ENCODE measurements at places on chromosomes 3 and 15.

DNA sequence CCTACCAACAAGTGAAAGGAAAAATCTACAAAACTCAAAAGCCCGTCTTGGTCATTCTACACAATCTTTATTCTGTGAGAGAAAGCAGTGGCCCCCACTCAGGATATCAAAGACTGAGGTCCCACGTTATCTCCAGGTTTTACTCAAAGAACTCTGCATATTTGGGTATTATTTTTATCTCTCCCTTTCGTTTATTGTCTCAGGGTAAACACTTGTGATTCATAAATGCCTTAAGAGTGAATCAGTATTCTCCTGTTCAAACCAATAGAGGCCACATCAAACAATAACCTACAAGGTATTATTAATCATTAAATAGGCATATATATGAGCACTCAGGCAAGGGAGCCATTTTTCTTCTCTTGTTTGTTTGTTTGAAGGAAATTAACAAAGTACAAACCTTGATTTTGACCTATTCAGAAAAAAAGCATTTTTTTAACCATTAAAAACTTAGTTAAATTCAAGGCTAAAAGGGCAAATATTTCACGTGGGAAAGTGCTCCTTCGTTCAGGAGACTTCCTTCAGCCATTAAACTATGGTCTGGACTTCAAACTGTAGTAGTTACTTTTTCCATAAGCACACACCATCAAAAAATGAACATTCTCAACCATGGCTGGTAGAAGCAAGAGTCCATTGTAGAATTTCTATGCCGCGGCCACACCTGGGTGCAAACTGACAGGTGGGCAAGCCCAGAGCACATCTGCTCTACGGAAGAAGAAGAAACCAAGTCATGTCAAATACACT is 13.9 kb upstream of the HES1 start:
- peak; percentile 32 for DNase-seq

- DNase-seq: no peak
These were observed 62.5 kb upstream of the EPHB3 start for GRCh38 chr3:184498986-184499606.

DNA sequence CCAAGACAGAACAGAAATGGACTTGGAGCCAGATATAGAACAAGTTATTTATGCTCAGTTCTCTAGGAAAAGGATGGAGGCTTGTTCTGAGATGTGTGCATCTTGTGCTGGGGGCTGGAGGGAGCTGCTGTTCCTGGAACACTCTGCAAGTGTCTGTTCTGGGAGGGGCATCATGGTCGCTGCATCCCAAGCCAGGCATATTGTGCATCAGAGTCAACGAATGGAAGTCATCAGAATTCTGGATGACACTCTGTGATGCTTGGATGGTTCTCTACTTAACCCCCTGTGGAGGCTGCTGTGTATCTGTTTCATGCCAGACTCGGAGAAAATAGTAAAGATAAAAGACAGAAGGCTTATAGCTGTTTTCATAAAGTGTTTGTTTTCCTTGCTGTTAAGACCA is 34.7 kb downstream of the RPL22L1 start:
- no peak for DNase-seq

- DNase-seq: no peak
These were observed 175.7 kb downstream of the TMEM108 start for GRCh38 chr3:133213937-133214336.

- DNase-seq: no peak
These were observed 33.0 kb upstream of the ABHD17C start for GRCh38 chr15:80662129-80662528.

DNA sequence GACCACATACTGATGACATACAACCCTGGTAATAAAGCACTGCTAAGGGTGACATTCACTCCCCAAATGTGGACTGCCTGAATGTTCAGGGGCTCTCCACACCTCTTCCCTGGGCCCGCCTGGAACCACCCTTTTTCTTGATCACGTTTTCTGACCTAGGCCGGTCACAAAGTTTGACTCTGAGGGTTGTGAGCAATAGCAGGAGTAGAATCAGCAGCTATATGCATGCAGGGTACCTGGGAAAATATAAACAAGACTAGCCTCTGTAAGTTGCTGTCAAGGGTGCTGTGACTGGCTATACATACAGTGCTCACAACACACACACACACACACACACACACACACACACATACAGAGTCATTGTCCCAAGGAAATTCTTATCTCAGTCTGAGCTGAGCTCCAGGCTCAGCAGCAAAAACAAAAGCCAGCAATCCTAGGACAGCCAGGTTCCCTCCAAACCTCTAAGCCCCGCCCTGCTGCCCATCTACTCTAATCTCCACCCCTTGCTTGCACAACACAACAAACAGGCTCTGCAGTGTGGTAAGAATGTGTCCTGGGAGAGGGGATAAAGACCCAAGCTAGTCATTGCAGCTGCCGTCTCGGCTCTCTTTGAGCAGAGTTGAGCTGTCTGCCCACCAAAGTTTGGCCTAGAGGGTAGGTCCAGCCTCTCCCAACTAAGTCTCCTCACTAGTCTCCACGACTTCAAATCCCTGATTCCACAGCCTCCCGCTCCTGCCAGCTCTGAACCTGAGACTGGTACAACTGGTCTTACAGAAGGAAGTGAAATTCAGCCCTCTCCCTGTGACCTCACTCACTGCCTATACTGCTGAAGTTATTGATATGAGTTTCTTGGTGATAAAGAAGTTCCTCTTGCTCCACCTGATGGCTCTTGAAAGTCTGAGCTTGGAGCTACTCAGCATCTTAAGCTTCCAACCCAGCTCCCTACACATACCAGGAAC is 2.2 kb downstream of the BMF start:
- peak; percentile 40 for DNase-seq

- DNase-seq: no peak
These were observed 13.9 kb downstream of the COPG1 start for GRCh38 chr3:129263161-129263910.

GRCh38 chr3:65837604-65838003 is 201.1 kb downstream of the MAGI1 start:
- no peak for DNase-seq

GRCh38 chr15:81336568-81336967 is 12.6 kb upstream of the STARD5 start:
- DNase-seq: peak; percentile 33

DNA sequence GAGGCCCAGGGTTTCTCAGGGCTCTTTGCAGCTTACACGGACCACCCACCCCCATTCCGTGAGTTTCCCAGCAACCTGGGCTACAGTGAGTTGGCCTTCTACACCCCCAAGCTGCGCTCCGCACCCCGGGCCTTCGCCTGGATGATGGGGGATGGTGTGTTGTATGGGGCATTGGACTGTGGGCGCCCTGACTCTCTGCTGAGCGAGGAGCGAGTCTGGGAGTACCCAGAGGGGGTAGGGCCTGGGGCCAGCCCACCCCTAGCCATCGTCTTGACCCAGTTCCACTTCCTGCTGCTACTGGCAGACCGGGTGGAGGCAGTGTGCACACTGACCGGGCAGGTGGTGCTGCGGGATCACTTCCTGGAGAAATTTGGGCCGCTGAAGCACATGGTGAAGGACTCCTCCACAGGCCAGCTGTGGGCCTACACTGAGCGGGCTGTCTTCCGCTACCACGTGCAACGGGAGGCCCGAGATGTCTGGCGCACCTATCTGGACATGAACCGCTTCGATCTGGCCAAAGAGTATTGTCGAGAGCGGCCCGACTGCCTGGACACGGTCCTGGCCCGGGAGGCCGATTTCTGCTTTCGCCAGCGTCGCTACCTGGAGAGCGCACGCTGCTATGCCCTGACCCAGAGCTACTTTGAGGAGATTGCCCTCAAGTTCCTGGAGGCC is 5.4 kb downstream of the VPS18 start:
- no peak for DNase-seq

DNA sequence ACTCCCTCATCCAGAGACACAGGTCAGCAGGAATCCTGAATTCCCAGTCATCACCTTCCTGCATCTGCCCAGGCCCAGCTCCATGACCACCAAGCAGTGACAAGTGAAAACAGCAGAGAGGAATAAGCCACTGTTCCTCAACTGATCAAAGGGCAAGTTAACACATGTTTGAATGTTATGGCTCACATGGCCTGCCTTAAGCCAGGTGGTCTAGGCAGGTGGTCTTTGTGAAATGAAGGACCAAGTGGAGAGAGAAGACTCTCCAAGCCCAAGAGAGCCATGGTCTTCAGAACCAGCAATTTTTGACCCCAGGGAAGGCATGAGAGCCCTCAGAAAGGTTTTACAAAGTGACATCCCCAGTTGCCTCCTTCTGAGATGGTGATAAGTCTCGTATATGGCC is 161.8 kb downstream of the EPHB1 start:
- DNase-seq: no peak

GRCh38 chr15:96428742-96429141 is 98.2 kb downstream of the NR2F2 start:
- peak; percentile 99 for DNase-seq

GRCh38 chr3:175185903-175186302 is 326.8 kb downstream of the NAALADL2 start:
- no peak for DNase-seq

DNA sequence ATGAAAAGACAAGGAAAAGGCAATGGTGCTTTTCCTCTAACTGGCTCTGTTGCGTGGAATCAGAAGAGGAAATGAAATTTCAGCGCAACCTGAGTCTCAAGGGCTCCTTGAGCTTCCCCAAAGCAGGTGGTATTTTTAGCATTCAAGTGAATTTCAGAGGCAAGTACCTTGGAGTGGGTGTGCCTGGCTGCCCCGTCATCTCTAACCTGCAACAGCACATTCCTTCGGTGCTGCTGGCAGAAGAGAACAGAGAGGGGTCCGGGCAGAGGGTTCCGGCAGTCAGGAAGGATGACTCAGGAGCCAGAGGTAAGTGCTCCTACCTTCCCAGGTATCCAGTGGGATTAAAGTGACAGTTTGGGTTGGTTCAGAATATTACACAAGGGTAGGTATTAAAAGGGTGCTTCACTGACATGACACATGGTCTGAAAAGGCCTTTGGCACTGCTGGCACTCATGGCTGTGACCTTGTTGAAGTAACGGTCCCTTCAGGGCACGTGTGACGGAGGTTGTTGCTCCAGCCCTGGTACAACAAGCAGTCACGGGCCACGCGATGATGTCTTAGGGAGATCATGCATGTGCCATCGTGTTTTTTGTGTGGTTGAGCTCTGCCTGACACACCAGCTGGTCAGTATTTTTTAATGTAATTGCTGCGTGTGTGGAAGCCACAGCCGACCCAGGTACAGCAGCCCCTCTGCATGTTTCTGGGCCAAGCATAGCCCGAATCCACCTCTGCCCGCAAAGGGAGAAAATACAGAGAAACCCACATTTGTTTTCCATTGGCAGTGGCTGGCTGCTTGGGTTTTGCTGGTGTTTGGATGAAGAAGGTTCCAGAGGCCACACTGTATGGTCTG is 75.7 kb downstream of the LRRK1 start:
- no peak for DNase-seq

- peak; percentile 55 for DNase-seq
These were observed 1.6 kb upstream of the CHST13 start for GRCh38 chr3:126522363-126522788.

GRCh38 chr3:56839784-56840715 is 38.3 kb upstream of the ARHGEF3 start:
- peak; percentile 81 for DNase-seq

GRCh38 chr3:111215481-111215880 is 143.9 kb downstream of the NECTIN3 start:
- peak; percentile 59 for DNase-seq

DNA sequence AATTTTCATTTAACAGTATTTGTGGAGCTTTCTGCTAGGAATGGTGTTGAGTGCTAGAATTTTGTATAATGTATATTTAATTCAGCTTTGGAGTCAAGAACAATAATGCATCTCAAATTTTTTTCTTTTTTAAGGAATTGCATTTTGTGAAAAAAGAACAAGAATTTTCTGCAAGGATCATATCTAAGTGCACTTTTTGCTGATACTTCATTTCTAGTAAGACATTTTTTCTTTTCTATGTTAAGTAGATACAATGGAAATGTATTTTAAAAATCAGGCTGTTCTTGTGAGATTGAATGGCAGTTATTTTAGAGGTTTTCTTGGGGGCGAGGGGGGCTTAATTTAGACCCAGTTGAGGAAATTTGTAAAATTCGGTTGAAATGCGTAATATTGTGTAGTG is 32.5 kb downstream of the MEF2A start:
- no peak for DNase-seq

DNA sequence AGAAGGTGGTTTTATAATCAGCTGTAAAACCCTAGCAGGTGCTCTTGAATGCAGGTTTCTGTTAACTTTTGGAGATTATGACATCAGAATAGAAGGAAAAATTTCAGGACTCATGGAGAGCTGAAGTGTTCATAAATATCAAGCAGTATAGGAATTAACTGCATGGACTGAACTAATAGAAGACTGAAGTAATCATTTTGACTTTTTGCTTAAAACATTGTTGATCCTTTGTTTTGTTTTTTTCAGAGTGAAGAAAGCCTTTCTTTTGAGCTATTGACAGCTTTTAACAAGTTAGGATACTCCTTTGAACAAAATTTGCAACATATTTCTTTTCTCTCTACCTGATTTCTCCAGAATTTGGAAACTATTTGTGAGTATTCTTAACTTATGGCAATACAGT is 70.6 kb upstream of the DAZL start:
- DNase-seq: no peak

- no peak for DNase-seq
These were observed 16.4 kb upstream of the SKIC8 start for GRCh38 chr15:78315686-78316282.

- no peak for DNase-seq
These were observed 173.4 kb downstream of the XXYLT1 start for GRCh38 chr3:195097331-195098255.

- peak; percentile 93 for DNase-seq
These were observed 108.5 kb upstream of the PFN2 start for GRCh38 chr3:150079029-150079739.

- no peak for DNase-seq
These were observed 5.5 kb downstream of the CCR4 start for GRCh38 chr3:32956750-32957570.

- DNase-seq: no peak
These were observed 79.8 kb upstream of the IQSEC1 start for GRCh38 chr3:13152826-13153710.

GRCh38 chr3:71647751-71648150 is 64.2 kb upstream of the FOXP1 start:
- no peak for DNase-seq

GRCh38 chr15:29890336-29891095 is 68.2 kb upstream of the TJP1 start:
- no peak for DNase-seq

All from EL (cell line).